ENCODE measurements at places on chromosomes 5 and 9.

DNA sequence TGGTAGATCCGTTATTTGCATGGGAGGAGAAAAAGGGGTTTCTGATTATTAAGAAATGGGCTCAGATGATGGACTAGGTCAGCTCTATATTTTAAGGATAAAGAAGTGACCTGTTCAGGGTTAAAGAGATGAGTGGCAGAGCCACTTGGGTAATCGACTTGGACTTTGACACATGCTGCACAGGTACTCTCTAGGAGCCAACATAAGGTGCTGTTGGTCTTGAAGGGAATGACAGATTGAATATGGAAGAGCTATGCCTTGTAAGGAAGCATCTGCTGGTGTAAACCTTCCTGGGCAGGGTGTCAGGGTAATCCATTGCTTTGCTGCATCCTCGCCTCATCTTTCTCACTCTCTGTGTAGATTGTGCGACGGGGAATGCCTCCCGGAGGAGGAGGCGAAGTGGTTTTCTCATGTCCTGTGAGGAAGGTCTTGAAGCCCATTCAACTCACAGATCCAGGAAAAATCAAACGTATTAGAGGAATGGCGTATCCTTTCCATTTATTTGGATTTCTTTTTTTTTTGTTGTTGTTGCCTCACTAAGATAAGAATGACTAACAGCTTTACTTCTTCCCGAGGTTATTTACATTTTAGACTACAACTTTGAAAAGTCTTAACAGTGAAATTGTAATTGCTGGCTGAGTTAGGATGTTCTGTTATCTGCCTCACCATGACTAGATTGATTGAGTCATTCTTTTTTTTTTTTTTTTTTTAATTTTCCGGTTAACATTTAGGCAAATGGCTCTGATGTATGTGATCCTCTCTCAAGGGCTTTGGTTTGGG, 41.2 kb downstream of the RCL1 start:
- DNase-seq: no peak

GRCh38 chr5:153626836-153627235, 136.4 kb downstream of the GRIA1 start:
- no peak for DNase-seq

DNA sequence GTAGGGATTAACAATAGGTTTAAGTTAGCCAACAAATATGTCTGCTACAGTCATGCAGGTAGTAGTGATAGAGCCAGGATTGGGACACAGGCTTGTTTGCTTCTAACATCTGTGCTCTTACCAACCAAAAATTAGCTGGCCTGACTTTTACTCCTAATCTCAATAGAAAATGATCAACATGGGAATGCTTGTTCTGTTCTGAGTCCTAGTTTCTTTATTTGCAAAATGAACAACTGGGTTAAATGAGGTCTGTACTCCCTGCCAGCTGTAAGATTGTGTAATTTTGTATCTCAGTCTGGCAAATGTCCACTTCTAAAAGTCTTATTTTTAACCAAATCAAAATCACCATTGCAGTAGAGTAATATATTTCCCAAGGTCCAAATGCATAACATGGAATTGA, 216.8 kb downstream of the NMUR2 start:
- DNase-seq: no peak

- DNase-seq: no peak
These were observed 147.6 kb downstream of the SEMA5A start for GRCh38 chr5:9398227-9398626.

- no peak for DNase-seq
These were observed 19.4 kb upstream of the FCN1 start for GRCh38 chr9:134937164-134937555.

GRCh38 chr5:77847814-77848290, 71.7 kb upstream of the TBCA start:
- DNase-seq: no peak

DNA sequence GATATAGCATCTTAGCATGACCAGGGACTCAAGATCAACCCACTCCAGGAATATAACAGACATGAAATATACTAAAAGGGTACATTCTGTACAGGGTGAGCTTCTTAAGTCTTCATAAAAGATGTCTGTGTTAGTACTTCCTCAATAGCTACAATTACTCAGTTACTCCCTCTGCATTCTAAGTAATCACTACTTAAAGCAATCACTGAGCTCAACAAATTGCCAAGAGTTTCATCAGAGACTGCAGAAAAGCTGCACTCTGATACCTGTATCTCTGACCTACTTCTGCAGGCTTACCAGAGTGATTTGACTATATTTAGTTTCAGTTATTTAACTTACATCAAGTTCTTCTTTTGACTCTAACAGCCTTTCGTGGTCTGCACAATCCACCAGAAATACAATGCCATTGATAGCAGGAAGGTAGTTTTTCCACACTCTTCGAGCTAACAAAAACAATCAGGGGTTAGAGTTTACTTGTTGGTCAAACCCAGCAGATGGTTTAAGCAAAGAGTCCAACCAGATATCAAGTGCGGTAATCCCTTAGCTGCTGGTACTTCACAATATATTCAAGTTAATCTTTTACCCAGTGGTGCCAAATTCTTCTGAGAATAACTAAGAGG, 23.3 kb downstream of the SAR1B start:
- DNase-seq: no peak

DNA sequence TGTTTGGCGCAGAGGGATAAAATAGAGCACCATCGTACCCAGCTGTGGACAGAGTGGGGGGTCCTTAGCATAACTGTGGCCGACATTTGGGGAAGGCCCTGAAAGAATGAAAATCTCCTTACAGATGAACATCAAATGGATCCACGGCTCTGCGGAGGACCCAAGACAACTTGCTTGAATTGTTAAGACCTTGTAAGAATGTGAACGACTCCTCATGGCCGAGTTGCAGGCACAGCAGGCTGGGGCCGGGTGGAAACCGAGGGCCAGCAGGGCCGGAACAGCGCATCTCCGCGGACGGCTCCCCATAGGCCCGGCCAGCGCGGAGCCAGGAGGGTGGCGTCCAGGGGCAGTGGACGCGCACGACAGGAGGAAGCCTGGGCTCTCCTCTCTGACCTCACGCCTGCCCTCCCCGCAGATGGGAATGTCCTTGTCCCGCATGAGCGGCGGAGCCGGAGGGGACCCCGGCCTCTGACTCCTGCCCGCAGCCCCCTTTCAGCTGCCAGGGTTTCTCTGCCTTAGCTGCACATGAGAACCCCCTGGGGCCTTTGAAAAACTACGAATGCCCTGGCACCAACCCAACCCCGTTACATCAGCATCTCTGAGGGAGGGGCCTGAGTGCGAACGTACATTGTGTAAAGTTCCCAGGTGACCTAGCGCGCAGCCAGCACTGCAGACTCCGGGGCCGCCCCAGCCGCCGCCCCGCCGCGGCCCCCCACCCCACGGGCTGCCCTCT, 36.2 kb upstream of the PTCH1 start:
- no peak for DNase-seq
